ENCODE measurements at places on chromosomes 12 and 14.

GRCh38 chr14:33349871-33350270, 411.2 kb downstream of the NPAS3 start:
- DNase-seq, result no peak

DNA sequence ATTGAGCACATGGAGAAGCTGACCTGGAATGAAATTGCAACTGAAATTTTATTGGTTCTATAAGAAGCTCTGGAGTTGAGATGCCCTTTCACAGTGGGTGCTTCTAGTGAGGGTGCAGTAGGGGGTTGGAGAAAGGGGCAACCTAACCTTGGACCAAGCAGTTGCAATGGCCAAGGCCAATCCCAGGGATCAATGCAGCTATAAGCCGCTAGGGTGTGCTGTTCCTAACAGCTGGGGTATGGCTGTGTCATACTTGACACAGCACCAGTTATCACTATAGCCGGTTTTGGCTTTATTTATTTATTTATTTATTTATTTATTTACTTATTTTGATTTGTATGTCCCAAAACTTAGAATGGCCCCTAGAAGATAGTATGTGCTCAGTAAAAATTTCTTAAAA, 505.9 kb downstream of the FLRT2 start:
- DNase-seq, result peak; percentile 19

- no peak for DNase-seq
These were observed 80.8 kb downstream of the STON2 start for GRCh38 chr14:81319314-81319713.

DNA sequence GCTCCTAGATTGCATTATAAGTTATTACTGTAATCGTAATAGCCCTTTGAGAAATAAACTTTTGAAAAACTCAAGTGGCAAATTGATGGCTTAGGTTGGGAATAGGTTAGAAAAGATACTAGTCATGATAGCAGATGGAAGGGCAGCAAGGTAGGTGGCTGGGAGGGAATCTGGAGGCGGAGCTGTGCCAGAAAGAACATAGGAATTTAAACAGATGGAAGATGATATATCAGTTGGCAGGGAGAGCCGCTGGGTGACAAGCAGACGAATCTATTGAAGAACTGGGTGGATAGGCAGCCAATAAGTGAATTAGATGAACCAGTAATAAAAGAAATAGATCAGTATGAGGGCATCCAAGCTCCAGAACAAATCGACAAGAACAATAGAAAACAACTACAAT, 142.1 kb downstream of the CNTN1 start:
- no peak for DNase-seq

- no peak for DNase-seq
These were observed 31.3 kb downstream of the FBXO34 start for GRCh38 chr14:55302367-55303124.

DNA sequence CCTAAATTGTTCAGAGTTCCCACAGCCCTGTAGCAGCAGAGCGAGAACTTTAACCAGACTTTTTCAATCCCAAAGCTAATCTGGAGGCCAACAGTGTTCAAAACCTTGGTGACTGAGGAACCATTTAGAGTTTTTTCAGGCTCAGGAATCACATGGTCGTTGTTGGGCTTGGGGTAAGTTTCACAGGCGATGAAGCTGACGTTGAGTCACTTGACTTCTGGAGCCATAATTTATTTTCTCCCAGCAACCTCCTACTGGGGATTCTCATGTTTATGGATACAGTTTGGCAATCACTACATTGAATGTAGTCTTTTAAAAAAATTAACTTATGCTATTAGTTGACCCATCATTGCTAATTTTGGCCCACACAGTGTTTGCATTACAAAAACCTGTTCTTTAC, 34.5 kb downstream of the SSPN start:
- no peak for DNase-seq

- no peak for DNase-seq
These were observed 375.9 kb downstream of the TMEM121 start for GRCh38 chr14:105902131-105902898.

- no peak for DNase-seq
These were observed 110.6 kb downstream of the PRMT8 start for GRCh38 chr12:3601461-3602150.

- peak; percentile 35 for DNase-seq
These were observed 111.0 kb downstream of the SCARB1 start for GRCh38 chr12:124752437-124753227.

DNA sequence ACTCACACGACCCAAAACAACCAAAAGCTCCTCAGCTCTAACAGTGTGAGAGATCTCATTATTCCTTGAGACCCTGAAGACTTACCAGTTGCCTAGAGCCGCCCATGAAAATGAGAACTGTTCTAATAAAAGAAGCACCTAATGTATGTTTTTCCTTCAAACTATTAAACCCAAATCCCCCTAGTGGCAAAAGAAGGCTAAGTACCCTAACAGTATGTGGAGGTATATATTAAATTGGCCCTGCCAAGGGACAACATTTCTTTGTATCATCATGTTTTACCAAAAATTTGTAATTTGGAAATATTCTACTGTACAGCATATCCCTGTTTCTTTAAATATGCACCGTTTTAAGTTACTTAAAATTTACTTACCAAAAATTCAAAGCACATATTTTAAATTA, 38.0 kb upstream of the PPFIA2 start:
- peak; percentile 15 for DNase-seq

GRCh38 chr14:77541905-77542304, 43.3 kb upstream of the ISM2 start:
- DNase-seq, result no peak

GRCh38 chr14:95620659-95621059, 65.6 kb upstream of the TCL1B start:
- no peak for DNase-seq

DNA sequence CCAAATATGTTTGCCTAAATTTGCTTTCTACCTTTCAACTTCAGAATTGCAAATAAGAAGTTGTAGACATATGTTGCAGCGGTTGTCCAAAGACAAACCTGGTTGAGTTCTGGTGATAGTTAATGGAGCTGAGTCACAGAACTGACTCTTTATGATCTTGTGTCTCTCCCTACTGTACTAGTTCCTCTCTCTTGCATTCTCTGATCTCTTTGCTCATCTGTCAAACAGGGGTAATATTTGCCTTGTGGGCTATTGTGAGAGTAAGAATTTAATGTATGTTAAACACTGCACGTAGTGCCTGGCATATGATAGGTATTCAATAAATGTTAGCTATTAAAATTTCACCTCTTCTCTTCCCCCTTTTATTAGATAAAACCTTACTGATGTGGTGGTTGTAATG, 283.5 kb upstream of the RGS6 start:
- DNase-seq, result peak; percentile 19

- DNase-seq, result no peak
These were observed 58.4 kb downstream of the CCDC91 start for GRCh38 chr12:28248555-28249145.

DNA sequence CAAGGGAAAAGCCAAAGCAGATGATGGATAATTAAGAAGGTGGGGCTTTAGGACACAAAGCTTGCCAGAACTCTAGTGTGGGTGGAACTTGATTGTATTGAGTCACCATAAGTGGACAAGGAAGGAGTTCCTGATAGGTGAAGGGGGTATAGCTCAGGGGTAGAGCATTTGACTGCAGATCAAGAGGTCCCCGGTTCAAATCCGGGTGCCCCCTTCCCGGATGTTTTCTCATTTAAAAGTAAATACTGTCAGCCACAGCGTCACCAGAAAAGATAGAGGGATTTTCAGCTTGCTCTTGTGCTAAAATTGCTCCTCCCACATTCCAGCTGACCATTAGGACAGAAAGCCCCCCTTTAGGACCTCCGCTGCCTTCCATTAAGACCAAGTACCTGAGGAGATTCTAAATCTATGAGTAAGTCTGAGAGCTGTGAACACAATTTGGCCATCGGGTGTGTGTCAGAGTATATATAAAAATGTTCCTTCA, 36.6 kb downstream of the DCAF4 start:
- peak; percentile 96 for DNase-seq

DNA sequence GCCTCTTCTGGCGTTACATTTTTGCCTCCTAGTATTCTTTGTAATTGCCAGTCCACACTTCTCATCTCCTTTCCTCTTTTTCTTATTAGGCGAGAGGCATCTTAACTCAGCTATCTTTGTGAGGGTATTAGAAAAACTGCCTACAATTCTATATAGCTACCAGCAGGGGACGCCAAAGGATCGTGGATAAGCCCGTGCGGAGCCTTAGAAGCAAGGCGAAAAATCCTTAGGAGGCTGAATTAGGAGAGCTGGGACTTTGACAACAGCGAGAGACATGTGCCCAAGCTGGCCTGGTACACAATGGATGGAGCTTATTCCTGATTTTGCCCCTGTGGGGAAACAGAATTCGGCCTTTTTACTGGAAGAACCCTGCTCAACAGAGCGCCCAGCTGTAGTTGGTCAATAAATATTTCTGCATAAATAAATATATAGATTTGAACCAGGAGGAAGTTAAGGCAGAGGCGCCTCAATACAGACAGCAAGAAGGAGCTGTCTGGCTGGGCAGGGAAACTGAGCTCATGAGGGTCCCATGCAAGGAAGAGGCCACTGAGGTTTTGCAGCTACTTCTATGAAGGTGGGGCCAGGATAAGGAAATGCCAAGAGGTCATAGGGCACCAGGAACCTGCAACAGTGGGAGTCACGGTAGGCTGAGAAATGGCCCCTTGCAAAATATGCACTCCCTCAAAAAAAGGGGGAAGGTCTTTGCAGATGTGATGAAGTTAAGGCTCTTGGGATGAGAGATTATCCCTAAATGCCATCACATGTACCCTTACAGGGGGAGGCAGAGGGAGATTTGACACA, 14.6 kb upstream of the RBM19 start:
- peak; percentile 74 for DNase-seq

- no peak for DNase-seq
These were observed 25.0 kb upstream of the RNASE3 start for GRCh38 chr14:20866194-20866593.

DNA sequence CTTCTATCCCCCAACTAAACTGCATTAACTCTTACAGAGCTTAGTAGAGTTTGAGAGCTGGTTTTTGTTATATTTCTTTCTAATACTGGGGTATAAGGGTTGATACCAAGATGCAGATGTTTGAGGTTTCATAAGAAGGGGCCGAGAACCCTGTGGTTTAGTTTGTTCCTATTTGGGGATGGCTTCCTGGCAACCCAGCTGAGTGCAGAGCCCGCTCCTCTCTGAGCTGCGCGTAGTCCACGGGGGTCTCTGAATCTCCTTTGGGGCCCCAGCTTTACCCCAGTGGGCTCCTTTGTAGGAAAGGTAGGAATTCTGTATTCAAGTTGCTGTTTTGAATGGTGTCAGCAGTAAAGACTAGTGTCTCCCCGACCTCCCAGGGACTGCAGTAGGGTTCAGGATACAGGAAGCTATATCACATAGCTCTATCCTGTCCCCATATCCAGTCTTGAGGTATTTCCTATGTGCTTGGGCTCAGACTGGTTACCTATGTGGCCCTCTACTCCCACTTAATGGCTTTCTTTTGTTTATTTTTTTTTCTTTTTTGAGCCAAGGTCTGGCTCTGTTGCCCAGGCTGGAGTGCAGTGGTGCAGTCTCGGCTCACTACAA, 25.4 kb downstream of the PLXNC1 start:
- no peak for DNase-seq

- DNase-seq, result no peak
These were observed 1366.5 kb downstream of the AACS start for GRCh38 chr12:126431767-126432166.

DNA sequence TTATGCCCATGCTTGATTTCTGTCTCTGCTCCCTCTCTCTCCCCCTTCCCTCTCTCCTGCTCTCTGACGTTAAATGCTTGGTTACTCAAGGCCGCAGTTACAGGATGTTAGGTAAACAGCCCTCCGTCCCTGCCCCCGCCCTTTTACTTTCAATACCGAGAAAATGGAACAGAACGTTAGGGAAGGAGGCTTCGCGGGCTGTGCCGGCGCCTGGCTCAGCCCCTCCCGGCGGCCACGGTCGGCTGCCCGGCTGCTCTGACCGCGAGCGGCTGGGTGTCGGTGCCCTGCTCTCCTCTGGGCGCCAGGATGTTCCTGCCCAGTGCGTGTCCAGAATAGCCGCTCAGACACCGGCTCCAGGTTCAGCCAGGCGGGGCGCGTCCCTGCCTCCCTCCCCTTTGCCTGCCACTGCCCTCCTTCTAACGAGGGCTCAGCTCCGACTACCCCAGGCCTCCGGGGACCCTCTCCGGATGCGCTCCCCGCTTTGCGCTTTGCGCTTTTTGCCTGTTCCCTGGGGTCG, 166.1 kb downstream of the ADCK1 start:
- peak; percentile 35 for DNase-seq

DNA sequence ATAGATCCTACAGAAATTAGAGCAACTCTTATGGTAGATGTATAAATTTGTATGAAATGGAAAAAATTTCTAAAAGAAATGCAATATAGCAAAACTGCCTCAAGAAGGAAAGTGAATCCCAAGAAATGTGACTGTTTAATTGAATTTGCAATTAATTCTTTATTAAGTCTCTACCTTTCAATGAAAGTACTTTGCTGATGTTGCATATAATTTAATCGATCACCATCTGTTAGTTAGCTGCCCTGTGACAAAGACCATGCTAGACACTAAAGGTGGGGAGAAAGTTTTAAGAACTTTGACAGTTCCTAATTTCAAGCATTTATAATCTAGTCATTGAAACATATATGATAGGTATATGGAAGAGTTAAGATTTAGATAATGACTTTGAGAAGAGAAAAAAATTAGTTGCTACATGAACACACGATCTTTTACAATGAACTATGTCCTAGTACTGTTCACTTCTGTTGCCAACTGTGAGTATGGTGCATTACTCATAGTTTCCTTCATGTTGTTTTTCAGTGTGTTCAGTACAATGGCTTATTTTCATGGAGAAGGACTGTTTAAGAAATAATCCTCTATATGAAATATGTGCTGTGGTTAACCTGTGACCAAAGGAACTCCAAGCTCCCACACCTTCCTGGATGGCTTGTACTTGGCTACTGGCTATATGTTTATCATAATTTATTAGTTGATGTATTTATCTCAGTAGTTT, 128.4 kb downstream of the METTL25 start:
- DNase-seq, result no peak

GRCh38 chr12:131239384-131240094, 285.8 kb downstream of the ADGRD1 start:
- no peak for DNase-seq

- no peak for DNase-seq
These were observed 14.4 kb downstream of the CD9 start for GRCh38 chr12:6214633-6215032.

- DNase-seq, result peak; percentile 69
These were observed 23.6 kb downstream of the PYGL start for GRCh38 chr14:50920482-50921230.

GRCh38 chr12:11882301-11883019, 188.3 kb upstream of the BCL2L14 start:
- DNase-seq, result peak; percentile 28

- DNase-seq, result no peak
These were observed 14.0 kb upstream of the GPR33 start for GRCh38 chr14:31501870-31502269.

DNA sequence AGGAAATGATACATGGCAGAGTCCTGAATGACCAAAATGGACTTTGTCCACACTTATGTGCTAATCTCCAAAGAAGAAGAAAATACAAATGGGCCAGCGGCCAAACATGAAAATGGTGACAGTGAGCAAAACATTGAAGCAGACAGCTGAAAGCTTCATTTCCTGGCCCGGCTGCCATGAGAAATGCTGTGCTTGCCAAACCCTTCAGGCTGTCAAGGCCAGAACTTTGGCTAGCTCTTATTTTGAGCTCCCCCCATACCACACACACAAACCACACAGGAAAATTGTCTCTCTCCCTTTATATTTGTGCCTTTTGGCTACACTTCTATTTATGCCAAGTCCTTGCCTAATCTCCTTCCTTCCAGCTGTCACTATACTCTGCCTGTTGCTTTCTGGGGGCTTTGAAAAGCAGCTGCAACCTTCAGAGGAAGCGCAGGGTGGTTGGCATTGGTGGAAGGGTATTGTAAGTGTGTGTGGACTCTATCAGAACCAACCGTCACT, 323.8 kb downstream of the RAD51B start:
- no peak for DNase-seq

GRCh38 chr12:43453761-43454160, 98.2 kb downstream of the ADAMTS20 start:
- DNase-seq, result no peak

All from ELR (cell line).